Head of caudate nucleus (tissue), 42 donors: ENCODE measurements at places on chromosomes 7 and 10.
A peak's percentile ranks its signal among the peaks of the same experiment; 100 is the strongest.

- DNase-seq: no peak
Measured at GRCh38 chr7:138116892-138117291, 40.6 kb downstream of the AKR1D1 start.

DNA sequence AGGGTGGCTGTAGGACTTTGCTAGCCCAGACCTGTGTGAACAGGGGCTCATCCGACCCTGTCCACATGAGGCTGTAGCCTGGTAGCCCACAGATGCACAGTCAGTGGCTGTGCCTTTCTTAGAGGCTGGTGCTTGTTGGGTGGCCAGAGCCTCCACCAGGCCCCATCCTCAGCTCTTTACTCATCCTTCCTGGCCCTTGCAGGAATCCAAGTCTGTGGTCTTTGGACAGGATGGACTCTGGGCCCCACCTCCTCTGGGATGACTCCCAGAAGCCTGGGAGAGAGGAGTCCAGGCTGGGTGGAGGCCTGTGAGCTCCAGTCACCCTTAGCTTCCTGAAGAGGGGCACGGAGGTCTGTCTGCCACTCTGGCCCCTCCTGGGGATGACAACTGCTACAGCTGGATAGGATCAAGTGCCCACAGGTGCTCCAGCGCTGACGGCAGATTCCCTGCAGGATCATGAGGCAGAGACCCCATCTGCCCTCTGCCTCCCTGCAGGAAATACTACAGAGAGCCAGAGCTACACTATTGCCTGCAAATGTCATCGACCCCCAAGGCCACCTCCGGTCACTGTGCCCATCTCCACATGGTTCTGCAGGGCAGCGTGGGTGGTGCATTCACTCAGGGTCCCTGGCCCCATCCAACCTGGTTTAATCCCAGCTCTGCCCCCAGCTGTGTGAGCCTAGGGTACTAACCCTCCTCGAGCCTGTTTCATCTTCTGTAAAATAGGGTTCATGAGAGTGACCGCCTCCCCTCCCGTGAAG is 114.5 kb downstream of the PTPN20 start:
- no peak for DNase-seq

GRCh38 chr7:16711730-16712129 is 41.8 kb upstream of the TSPAN13 start:
- no peak for DNase-seq

- DNase-seq: no peak
Measured at GRCh38 chr10:89242345-89242684, 9.3 kb downstream of the LIPA start.

DNA sequence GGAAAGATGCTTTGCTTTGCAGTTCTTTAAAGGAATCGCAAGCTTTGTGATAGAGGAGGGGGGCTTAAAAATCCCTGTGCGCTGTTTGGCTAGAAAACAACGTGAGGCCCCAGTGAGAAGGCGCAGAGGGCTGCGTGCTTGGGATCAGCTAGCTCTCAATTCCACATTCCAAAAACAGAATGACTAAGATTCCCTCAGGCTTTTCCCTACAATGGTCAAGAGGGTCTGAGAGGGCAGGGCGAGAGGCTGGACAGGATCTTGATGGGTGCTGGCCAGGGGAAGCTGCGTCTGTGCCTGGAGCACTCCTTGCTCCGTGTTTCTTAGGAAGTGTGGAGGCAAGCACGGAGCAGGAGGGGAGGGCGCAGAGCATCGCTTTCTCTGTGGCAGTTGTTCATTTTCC is 72.1 kb upstream of the INHBA start:
- no peak for DNase-seq

DNA sequence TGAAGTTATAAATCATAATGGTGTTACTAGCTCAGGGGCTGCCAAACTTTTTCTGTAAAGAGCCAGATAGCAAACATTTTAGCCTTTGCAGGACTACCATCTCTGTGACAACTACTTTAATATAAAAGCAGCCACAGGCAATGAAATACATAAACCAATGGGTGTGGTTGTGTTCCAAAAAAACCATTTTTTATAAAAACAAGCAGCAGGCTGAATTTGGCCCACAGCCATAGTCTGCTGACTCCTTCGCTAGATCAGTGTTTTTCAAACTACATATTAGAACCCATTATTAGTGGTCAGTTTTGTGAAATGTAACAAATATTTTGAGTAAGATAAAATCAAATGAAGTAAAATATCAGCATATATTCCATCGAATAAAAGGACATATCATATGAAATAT is 13.6 kb downstream of the GNG11 start:
- no peak for DNase-seq

DNA sequence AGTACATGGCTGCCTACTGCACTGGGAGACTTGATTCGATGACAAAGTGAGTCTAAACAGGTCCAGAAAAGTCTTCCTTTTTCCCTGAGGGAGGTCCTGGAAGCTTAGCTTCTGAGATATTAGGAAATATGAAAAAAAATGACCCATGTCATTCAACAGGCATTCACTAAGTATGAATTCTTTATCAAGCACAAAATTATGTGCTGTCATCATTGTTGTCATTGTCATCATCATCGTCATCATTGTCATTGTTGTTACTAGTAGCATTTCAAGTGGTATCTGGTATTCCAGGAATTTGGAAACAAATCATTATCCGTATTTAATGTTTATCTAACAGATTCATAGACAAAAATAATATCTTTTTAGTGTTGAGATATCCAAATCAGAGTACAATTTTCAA is 49.7 kb upstream of the HECTD2 start:
- DNase-seq: no peak

- DNase-seq: no peak
Measured at GRCh38 chr10:89431977-89432376, 17.6 kb downstream of the IFIT5 start.

- peak; percentile 81 for DNase-seq
Measured at GRCh38 chr10:78407009-78407711, 373.5 kb downstream of the RPS24 start.

DNA sequence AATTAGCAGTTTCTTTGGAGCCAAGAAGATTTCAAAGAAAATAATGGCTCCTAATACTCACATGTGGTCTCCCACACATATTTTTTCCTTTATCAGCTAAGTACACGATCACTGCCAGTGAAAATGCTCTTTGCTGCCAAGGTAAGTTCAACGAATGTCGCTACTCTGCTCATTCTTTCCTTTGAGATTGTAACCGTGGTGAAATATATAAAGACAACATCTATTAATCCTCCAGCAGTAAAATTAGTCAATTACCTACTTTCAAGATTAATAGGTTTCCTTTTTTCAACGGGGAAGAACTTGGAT is 672.2 kb downstream of the GATA3 start:
- no peak for DNase-seq

- DNase-seq: no peak
Measured at GRCh38 chr10:74500816-74501215, 325.6 kb upstream of the KAT6B start.

GRCh38 chr7:24896031-24896501 is 83.9 kb downstream of the OSBPL3 start:
- DNase-seq: no peak

DNA sequence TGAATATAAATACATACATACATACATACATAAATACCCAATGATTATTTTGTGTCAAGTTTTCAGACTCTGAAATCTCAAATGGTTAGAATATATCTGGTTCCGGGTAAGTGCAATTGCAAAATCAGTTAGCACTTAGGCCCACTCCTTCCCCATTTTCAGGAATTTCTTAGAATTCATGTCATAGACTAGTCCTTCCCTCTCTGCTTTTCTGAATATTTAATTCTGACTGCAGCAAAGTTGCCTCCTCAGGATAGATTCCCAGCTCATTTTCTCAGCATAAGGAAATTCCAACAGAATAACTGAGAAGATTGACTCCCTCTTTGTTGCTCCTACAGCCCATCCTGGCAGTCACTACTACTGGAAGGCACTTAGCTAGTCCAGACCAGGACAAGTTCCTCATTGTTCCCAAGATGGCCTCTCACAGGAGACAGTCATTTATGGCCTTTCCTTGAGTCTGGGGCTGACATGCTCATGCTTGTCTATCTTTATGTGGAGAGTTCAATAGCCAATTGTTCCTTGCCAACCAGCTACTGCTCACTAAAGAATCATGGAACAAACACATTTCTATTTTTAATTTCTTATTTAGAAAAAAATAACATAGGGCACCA is 142.9 kb upstream of the ITGB1 start:
- no peak for DNase-seq

DNA sequence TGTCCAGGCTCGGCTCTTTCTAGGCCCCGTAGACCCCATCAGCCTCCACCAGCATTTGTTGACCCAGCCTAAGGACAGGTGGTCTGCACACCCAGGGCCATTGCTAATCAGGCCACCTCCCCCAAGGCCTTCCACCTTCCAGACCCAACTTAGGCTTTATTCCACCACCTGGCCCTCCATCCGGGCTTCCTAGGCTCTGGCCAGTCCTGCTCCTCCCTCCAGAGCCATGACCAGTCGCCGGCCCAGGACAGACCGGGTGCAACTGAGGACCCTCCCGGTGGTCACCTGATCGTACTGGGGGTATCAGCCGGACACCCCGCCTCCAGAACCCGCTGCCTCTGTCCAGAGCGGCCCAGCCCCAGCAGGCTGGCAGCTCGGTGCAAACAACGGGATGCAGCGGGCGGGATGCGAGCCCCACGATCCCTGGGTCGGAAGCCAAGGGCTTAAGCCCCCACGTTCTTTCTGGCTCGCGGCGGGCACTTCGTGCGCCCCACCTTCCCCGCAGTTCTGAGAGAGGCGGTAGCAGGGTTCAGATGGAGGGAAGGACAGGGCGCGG is 545 bp downstream of the NACAD start:
- no peak for DNase-seq

DNA sequence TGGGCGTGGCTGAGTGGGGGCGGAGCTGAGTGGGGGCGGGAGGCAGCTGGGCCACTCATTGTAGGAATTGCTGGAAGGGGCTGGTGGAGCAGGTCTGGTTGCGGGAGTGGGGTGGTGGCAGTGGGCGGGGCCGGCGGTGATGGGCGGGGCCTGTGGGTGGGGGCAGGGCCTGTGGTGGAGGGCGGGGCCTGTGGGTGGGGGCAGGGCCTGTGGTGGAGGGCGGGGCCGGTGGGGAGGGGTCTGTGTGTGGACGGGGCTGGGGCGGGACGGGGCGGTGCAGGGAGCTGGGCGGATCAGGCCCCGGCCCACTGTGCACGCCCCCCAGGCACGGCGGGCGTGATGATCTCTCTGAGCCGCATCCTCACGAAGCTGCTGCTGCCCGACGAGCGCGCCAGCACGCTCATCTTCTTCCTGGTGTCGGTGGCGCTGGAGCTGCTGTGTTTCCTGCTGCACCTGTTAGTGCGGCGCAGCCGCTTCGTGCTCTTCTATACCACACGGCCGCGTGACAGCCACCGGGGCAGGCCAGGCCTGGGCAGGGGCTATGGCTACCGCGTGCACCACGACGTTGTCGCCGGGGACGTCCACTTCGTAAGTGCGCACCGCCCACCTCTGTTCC is 14.0 kb downstream of the SLC29A4 start:
- peak; percentile 55 for DNase-seq

GRCh38 chr7:42170724-42171123 is 66.3 kb downstream of the GLI3 start:
- no peak for DNase-seq

DNA sequence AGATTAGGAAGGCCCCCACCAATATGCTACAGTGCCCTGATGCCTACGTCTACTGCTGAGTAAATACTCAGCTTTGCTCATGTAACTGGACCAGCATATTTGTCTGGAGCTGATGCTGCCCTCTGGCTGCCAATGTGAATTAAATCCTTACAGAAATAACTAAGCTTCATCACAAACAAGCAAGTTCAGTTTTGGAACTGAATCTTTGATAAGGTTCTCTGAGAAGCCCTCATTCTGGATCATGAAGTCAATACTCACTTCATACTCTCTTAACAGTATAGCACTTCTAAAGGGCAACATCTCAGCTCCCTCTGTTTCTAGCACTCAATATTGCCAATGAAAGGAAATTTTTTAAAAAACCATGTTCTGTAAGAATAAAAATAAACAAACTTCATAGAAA is 246.7 kb downstream of the ETV1 start:
- DNase-seq: peak; percentile 31
